Stimulated activated CD4-positive, alpha-beta T cell treated with anti-CD3 and anti-CD28 coated beads, TNF-alpha, amount 100 ng/mL, for 48 hours (primary cell): ENCODE measurements at places on chromosomes 4 and X.
A peak's percentile ranks its signal among the peaks of the same experiment; 100 is the strongest.

DNA sequence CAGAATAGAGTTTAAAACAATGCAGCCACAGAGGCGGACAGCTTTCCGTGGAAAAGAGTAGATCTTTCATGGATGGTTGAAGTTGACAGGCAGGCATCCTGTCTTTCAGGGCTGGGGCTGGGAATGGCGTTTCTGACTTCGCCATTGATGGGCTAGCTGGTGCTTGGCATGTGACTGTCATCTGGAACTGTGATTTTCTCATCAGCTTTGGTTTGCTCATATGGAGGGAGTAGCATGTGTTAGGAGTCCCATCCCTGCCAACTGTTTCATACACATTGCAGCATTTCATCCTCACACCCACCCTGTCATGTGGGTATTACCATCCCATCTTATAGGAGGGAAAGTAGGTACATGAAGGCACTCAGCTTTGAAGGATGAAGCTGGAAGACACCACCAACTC lies 49.2 kb upstream of the STX18 start:
- no peak for DNase-seq

DNA sequence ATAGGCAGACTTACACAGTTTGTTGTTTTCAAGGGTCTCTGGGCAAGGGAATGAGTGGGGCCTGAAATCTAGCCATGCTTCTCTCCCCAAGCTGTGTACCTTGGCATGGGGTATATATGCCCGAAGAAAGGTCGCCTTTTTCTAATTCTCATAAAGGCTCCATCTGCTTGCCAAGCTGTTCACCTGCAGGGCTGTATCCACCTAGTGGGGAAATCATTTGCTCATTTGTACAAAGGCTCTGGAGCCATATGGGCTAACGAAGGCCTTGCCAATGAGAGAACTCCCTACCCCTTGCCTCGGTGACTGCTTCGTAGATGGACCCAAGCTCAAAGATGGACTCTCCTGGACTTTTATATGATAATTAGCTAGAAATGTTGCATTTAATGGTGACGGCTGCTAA lies 1097.0 kb downstream of the PDHA2 start:
- DNase-seq: no peak

DNA sequence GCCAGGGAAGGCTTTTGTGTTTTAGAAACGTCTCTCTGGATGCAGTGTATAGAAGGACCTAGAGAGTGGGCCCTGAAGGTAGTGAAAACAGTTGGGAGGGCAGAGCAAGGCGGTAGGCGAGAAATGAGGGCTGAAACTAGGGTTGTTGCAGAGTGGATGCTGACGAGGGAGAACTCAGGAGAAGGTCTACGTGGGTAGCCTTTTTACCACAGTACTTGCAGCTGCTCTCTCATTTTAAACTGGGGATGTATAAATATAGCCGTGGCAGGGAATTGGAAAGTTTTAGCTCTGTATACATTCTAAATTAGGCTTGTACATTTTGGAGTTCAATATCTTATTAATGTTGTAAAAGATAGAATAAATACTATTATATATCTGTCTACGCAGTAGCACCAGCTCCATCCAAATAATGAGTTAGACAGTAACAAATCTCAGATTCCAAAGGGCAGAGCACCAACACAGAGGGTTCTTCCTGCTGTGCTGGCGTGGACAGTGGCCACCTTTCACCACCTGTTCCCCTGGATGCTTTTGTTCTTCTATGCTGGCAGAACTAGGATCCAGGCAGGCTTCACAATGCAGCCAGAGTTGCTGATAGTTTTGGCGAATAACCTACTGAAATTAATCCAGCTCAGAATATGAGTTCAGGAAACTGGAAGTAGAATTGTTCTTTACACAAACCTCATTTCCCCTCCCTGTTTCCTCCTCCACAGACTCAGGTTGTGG lies 31.7 kb downstream of the CCNG2 start:
- DNase-seq: no peak

GRCh38 chrX:40167233-40167849 lies 69.6 kb upstream of the BCOR start:
- no peak for DNase-seq

- no peak for DNase-seq
Observed at GRCh38 chr4:179110356-179110755, 1668.1 kb upstream of the AGA start.

DNA sequence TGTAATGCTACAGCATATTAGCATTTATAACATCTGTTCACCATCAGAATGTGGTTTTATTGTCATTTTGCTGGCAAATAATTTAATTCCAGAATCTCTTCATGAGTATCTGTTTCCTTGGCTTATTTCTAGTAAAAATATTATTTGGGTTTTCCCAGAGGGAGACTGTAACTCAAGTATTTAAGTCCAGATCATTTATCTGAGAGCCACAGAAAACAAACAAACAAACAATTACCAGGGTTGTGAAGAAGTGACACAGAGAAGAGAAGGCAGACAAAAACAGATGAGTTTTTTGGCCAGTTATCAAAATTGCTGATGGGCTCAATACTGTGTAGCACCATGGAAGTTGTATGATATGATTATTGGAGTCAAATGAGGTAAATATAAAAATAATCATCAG lies 515.1 kb downstream of the TECRL start:
- DNase-seq: no peak

DNA sequence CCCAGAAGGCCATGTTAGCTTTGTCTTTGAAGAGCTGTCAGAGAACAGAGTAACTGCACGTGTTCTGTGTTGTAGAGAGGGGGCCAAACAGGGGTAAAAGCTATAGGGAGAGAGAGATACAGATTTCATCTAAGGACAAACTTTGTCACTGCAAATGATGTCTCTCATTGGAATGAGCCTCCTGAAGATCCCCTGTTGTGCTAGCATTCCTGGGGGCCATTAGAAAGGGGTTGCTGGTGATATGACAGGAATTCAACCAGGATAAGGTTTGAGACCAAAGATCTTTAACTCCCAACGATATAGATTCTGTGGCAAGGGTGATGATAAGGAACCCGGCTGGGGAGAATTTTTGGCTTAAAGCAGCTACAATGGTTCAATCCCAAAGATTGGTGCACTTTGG lies 16.8 kb downstream of the MID1 start:
- DNase-seq: no peak

GRCh38 chrX:154072192-154072591 lies 25.3 kb downstream of the MECP2 start:
- no peak for DNase-seq

DNA sequence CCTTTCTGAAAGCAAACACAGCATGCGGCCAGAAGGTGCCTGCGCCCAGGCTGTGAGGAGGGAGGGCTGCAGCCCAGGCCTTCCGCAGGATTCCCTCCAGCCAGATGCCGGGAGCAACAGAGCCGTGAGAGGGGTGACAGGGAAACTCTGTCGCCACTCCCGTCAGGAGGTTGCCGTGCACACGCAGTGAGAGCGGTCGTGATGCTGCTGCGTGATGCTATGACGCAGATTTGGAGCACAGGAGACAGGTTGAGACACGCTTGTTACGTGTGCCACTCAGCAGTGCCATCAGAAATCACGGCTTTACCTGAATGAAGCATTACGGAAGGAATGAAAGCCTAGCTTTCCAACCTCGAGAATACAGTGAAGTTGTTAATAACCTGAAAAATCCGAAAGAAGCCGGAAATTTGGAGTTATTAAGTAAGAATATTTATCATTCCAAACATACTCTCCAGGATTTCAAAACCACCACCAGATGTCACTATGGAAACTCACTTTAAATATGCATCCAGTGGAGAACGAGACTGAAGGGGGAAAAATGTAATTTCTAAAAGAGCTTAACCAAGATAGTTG lies 54.4 kb downstream of the FAT1 start:
- DNase-seq: no peak

- no peak for DNase-seq
Observed at GRCh38 chrX:141969706-141970105, 66.0 kb downstream of the MAGEC1 start.

DNA sequence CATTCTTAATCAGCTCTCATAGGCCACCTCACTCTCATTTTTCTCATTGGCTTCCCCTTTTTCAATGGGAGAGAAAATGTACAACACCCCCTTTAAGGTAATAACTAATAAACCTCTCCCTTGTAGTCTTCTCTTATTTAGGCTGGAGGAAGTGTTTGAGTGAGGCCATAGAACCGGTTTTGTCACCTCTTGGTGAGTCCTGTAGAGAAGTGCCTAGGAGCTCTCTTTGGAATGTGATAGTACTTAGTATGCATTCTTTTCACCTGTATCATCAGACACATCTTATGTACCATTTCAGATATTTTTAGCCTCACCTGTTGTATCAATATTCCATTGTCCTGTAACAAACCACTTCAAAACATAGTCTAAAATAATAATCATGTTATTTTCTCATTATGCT lies 3.5 kb upstream of the TAB3 start:
- no peak for DNase-seq

- no peak for DNase-seq
Observed at GRCh38 chr4:797066-797465, 28.9 kb downstream of the CPLX1 start.

- no peak for DNase-seq
Observed at GRCh38 chr4:188680004-188680666, 540.9 kb downstream of the TRIML1 start.

DNA sequence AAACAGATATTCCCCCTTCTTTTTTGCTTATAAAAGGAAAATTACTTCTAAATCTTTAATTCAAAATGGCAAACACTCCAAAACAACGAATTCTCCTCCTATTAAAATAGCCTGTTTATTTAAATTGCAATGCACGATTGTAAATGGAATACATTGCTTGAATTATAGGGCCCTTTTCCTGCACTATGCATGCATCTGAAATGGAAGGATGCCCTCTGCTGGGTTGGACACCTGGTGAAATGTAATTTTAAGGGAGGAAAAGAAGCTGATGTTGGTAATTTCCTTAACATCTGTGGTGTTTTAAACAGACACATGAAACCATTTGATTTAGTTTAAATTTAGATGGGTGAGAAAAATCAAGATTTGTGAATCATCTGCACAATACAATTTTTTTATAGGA lies 72.8 kb downstream of the GRXCR1 start:
- DNase-seq: no peak

DNA sequence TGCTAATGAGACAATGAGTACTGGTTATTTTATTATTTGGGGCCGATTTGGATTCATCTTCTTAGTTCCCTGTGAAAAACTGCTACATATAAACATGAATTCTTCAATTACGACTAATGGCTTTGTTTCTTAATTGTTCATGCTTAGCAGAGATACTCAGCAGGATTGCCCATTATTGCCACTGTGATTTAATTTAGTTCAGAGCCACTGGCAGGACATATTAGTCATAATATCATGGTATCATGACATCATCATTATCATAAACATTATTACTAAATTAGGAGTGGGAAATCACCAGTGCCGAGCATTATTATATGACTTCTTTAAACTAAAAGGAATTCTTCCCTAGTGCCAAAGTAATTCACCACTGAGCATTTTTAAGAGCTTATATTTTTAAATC lies 201.4 kb downstream of the SPOCK3 start:
- no peak for DNase-seq

- no peak for DNase-seq
Observed at GRCh38 chrX:63354484-63354883, 3.4 kb upstream of the SPIN4 start.

- no peak for DNase-seq
Observed at GRCh38 chr4:147682755-147683154, 1.2 kb downstream of the PRMT9 start.

- DNase-seq: no peak
Observed at GRCh38 chr4:82968972-82969371, 41.7 kb downstream of the LIN54 start.

- no peak for DNase-seq
Observed at GRCh38 chr4:167052631-167053091, 181.6 kb downstream of the SPOCK3 start.

- no peak for DNase-seq
Observed at GRCh38 chrX:45261471-45261870, 60.8 kb upstream of the DIPK2B start.

DNA sequence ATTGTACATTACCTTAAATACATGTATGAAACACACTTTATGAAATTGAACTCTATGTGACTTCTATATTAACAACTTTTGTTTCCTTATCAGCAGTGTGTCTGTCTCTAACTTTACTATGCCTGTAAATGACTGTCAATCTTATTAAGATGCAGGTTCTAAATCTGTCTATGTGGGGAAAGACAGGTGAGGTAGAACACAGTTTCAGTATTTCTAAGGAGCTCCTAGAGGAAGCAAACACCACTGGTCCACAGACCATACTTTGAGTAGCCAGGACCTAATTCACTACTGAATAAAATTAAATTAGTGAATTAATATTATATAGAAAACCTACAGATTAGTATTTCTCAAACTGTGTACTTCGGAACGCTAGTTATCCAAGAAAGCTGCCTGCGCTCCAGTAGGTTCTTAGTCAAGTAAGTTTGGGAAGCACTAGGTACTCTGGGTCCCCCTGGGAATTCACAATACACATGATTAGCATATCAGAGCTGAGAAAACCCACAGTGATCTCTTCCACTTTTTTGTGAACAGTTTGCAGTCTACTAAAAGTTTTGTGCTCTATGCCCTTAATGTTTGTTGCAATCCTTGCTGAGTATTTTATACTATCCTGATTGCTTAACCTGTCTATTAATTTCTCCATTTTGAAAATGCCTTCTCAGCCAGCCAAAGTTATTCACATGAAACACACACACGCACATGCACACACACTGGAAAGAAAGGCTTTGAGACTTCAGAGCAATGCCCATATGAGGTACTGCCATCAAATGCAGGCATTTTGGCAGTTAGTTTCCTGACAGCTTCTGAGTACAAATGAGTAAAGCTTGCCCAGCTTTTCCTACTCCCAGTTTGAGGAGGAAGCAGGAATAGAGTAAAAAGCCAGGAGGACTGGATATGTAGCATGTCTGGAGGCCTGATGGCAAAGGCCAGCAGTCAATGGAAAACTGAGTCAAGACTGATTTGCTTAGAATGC lies 133.6 kb upstream of the CPEB2 start:
- DNase-seq: no peak

DNA sequence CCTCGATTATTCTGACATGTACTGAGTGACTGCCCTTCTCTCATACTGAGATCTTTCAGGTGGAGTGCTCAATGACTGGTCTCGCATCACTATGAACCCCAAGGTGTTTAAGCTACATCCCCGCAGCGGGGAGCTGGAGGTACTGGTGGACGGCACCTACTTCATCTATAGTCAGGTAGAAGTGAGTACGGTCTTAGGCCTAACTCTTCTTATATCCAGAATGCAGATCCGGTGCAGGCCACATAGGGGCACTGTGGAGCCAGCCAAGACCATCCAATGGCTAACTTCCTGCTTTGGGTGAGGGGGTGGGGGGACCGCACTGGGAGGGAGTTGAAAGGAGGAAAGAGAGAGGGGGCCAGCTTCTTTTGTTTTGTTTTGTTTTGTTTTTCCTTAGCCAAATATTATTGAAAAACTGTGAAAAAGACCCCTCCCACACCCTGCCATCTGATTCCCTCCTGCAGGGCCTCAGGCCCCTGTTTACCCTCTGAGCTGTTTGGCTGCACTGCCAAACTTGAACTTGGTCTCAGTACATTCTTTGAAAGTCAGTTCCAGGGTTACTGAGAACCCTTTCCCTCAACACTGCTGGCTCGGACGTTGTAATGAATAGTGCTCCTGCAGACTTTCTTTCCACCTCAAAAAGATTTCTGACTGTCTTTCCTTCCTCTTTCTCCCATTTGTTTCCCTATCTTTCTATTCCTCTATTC lies 16.2 kb downstream of the AWAT2 start:
- DNase-seq: peak; percentile 35

- no peak for DNase-seq
Observed at GRCh38 chrX:142249721-142250120, 44.6 kb upstream of the MAGEC2 start.

GRCh38 chr4:86496094-86497080 lies 97.7 kb upstream of the PTPN13 start:
- no peak for DNase-seq

GRCh38 chr4:96326846-96327245 lies 487.0 kb downstream of the PDHA2 start:
- DNase-seq: no peak

GRCh38 chr4:181701894-181702293 lies 541.3 kb upstream of the TENM3 start:
- DNase-seq: no peak
